Natural killer cell (primary cell): ENCODE measurements at places on chromosomes 7 and 10. TPM values are rescaled to one million over a fixed set of nuclear protein-coding genes. Genes with fewer than 3 reads are reported as not detected.
A peak's percentile ranks its signal among the peaks of the same experiment; 100 is the strongest.

- no peak overlapping the region for H3K27ac ChIP-seq
- H3K4me1 ChIP-seq, result peaks cover 68% of the 10 kb centered on the region
- no peak for DNase-seq
- no peaks in the 10 kb centered on the region for H3K27me3 ChIP-seq
- H3K36me3 ChIP-seq, result no peaks in the 10 kb centered on the region
These were observed 36.8 kb downstream of the CTBP2 start for GRCh38 chr10:125123476-125124114.

GRCh38 chr10:79186486-79187120 is 117.8 kb downstream of the ZMIZ1 start:
- H3K4me1 ChIP-seq, result peaks cover under 1% of the 10 kb centered on the region
- no peak overlapping the region for H3K4me3 ChIP-seq
- H3K27me3 ChIP-seq, result no peaks in the 10 kb centered on the region
- no peak for DNase-seq
- no peak overlapping the region for H3K27ac ChIP-seq

- no peak overlapping the region for H3K27ac ChIP-seq
- peaks cover 7% of the 10 kb centered on the region for H3K36me3 ChIP-seq
- no peak for DNase-seq
These were observed 21.5 kb downstream of the RBM33 start for GRCh38 chr7:155665957-155666287.

GRCh38 chr10:45058580-45058979 is 57.9 kb downstream of the ZNF22 start:
- H3K27ac ChIP-seq, result no peak overlapping the region
- no peaks in the 10 kb centered on the region for H3K27me3 ChIP-seq
- no peaks in the 10 kb centered on the region for H3K36me3 ChIP-seq
- H3K4me3 ChIP-seq, result no peak overlapping the region
- no peak for DNase-seq
- H3K4me1 ChIP-seq, result peaks cover 3% of the 10 kb centered on the region

- H3K36me3 ChIP-seq, result no peaks in the 10 kb centered on the region
- H3K4me1 ChIP-seq, result no peaks in the 10 kb centered on the region
- no peak overlapping the region for H3K4me3 ChIP-seq
- H3K27me3 ChIP-seq, result no peaks in the 10 kb centered on the region
These were observed 28.3 kb downstream of the STMP1 start for GRCh38 chr7:135690566-135690965.

- no peaks in the 10 kb centered on the region for H3K36me3 ChIP-seq
- no peak overlapping the region for H3K27ac ChIP-seq
- no peak for DNase-seq
- no peak overlapping the region for H3K4me3 ChIP-seq
- H3K4me1 ChIP-seq, result no peaks in the 10 kb centered on the region
- H3K27me3 ChIP-seq, result no peaks in the 10 kb centered on the region
These were observed 33.0 kb downstream of the WASL start for GRCh38 chr7:123715799-123716198.

- no peak for DNase-seq
- H3K27ac ChIP-seq, result no peak overlapping the region
- no peaks in the 10 kb centered on the region for H3K36me3 ChIP-seq
- no peaks in the 10 kb centered on the region for H3K27me3 ChIP-seq
These were observed 916.2 kb upstream of the GHITM start for GRCh38 chr10:83222832-83223742.

DNA sequence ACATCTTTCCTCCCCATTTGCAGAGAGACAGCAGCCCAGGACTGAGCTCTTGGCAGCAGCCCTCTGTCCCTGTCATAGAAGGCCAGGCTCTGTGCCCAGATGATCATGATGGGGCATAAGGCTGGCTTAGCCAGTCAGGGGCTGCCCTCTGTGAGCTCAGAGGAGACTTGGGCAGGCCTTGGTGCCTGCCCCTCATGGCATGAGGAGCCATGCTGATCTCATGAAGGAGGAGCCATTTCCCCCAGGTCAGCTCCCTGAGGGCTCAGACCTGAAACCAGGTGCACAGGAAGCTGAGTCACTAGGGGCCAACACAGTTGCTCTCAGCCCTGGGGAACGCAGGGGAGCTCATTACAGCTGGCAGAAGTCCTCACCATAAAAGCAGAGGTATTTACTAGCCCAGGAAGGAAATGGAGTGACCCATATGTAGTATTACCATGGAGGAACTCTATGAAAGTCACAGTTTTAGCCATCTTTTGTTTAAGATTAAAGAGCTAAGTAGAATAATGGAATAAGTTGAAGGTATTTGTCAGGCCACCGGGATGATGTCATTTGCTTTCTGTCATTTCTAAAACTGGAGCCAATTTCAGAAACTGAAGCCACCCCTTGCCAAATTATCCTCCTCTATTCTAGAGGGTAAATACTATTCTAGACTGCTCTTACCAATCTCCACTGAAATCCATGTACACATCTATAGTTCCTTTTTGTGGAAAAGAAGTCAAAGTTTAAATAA is 362.4 kb upstream of the ZNF32 start:
- no peak overlapping the region for H3K27ac ChIP-seq
- no peak for DNase-seq
- no peaks in the 10 kb centered on the region for H3K4me1 ChIP-seq
- H3K4me3 ChIP-seq, result no peak overlapping the region
- H3K27me3 ChIP-seq, result no peaks in the 10 kb centered on the region

DNA sequence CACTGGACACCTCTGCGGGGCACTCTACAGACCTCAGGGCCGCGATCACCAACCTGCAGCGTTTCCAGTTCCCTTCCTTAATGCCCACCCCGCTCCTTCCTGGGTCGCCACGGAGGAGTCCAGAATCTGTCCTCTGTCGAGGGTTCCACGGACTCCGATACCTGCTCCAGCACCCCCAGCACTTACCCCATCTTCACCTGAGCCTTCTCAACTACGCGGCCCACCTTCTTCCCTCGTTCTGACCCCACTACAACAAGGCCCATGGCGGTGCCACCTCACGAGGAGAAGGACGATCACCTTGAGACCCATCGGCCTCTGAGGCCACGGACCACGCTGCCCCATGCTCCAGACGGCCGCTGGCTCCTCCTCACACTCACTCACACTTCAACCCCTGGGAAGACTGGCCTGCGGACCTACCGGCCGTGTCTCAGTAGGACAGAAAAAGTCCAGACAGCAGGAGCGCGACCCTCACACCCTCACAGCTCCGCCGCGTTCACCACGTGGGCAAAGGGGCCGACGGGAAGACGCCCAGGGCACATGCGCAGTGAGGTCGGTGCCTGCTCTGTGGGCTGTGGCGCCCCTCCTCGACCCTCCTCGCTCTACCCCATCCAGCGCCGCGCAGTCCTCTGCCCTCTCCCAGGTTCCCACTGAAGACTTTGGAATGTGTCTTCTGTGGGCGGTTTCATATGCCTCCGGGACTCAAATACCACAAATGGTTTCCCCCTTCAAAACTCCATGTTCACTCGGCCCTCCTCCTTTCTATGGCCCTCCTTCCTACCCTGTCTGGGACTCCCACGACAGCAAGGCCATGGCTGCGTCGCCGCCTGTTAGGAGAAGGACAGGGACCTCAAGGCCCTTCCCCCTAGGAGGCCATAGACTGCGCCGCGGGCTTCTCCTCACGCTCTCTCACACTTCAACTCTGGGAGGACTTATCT is 193.9 kb upstream of the PHF14 start:
- H3K27me3 ChIP-seq, result no peaks in the 10 kb centered on the region
- no peaks in the 10 kb centered on the region for H3K4me1 ChIP-seq
- DNase-seq, result no peak
- no peak overlapping the region for H3K27ac ChIP-seq

GRCh38 chr7:149027055-149027454 is 1.2 kb downstream of the PDIA4 start:
- DNase-seq, result no peak
- no peak overlapping the region for H3K4me3 ChIP-seq
- H3K4me1 ChIP-seq, result peaks cover 18% of the 10 kb centered on the region

IFIT1B gene
- not detected for total RNA-seq

DNA sequence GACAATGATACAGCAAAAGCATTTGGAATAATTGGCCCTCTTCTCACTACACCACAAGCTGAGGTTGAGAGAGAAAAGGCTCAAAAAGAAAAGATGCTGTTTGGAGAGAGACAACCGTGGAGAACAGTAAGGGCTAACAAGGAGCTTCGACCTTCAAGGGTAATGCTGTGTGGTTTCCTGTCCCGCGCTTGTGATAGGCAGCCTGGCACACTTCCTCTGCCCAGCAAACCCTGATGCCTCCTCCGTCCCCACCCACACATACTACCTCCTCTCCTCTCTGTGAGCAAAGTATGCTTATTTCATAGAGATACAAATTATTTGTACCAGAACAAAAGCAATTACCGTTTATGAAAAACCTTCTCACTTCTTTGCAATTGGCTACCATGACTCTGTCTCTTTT is 755.4 kb downstream of the KCNMA1 start:
- no peaks in the 10 kb centered on the region for H3K36me3 ChIP-seq
- H3K4me3 ChIP-seq, result no peak overlapping the region
- H3K27ac ChIP-seq, result peak overlapping the region; percentile 14
- peak; percentile 5 for DNase-seq
- H3K4me1 ChIP-seq, result peaks cover 16% of the 10 kb centered on the region
- no peaks in the 10 kb centered on the region for H3K27me3 ChIP-seq

DNA sequence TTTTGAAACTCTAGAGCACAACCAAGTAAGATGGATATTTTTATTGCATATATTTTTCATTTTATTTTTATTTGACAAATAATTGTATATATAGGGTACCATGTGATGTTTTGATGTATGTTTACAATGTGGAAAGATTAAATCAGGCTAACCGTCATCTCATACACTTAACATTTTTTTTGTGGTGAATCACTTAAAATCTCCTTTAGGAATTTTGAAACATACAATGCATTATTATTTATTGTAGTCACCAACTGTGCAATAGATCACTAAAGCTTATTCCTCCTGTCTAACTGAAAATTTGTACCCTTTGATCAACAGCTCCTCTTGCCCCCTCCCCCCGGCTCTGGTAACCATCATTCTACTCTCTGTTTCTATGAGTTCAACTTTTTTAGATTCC is 77.2 kb downstream of the DNAH11 start:
- H3K27ac ChIP-seq, result no peak overlapping the region
- no peaks in the 10 kb centered on the region for H3K4me1 ChIP-seq
- H3K4me3 ChIP-seq, result no peak overlapping the region
- DNase-seq, result no peak
- H3K27me3 ChIP-seq, result no peaks in the 10 kb centered on the region

DNA sequence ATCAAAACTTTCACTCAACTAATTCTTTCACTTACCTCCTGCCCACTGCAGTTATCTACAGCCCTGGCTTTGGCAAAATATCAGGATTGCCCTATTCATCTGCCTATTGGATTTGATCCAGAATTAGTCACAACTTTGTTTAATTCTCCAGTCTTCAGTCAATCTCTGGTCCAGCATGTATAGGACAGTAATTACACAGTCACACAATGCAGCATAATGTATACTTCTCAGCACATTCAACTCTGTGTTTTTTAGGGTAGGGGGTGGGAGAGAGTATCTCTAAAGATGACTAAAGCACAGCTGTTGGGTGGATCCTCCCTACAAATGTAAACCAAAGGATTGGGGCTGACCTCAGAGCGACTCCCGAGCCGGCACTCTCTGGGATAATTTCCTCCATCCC is 17.7 kb upstream of the NRP1 start:
- H3K4me1 ChIP-seq, result no peaks in the 10 kb centered on the region
- H3K4me3 ChIP-seq, result no peak overlapping the region
- no peak for DNase-seq
- no peaks in the 10 kb centered on the region for H3K36me3 ChIP-seq
- H3K27ac ChIP-seq, result no peak overlapping the region
- H3K27me3 ChIP-seq, result no peaks in the 10 kb centered on the region

DNA sequence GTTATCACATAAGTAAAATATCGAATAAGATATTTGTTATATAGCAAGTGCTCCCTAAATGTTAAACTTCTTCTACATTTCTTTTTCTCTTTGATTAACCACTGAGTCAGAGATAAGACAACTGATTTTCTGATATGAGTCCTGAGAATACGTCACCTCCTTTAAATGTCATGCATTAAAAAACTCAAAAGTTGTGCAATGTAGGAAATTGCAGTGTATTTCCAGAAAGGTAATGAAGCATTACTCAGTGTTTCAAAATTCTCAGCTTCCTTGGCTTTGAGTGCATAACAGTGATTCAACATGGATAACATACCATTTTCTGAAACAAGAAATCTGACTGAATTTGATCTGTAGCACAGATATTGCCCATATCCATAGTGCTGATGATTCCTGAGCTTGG is 155.8 kb downstream of the BMPER start:
- H3K36me3 ChIP-seq, result no peaks in the 10 kb centered on the region
- no peak overlapping the region for H3K4me3 ChIP-seq
- H3K4me1 ChIP-seq, result no peaks in the 10 kb centered on the region
- no peaks in the 10 kb centered on the region for H3K27me3 ChIP-seq
- no peak overlapping the region for H3K27ac ChIP-seq

CTNNA3 gene
- not detected for total RNA-seq

DNA sequence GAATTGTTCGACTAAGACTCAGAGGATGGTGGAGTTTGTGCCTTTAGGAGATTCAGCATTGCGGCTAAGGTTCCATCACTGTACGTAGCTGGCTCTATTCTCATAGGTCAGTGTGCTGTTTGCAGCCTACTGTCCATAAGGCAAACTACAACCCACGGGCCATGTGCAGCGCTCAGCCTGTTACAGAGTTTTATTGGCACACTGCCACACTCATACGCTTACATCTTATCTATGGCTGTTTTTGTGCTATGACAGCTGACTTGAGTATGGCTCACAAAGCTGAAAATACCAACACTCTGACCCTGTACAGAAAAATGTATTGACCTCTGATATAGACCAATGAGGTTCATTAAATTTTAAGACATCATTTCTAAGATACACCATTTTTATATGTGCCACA is 114.5 kb downstream of the ARID5B start:
- H3K27me3 ChIP-seq, result no peaks in the 10 kb centered on the region
- H3K4me3 ChIP-seq, result no peak overlapping the region
- H3K36me3 ChIP-seq, result peaks cover 5% of the 10 kb centered on the region
- no peak for DNase-seq
- peaks cover 9% of the 10 kb centered on the region for H3K4me1 ChIP-seq
